ENCODE measurements at places on chromosomes 2 and 18.

DNA sequence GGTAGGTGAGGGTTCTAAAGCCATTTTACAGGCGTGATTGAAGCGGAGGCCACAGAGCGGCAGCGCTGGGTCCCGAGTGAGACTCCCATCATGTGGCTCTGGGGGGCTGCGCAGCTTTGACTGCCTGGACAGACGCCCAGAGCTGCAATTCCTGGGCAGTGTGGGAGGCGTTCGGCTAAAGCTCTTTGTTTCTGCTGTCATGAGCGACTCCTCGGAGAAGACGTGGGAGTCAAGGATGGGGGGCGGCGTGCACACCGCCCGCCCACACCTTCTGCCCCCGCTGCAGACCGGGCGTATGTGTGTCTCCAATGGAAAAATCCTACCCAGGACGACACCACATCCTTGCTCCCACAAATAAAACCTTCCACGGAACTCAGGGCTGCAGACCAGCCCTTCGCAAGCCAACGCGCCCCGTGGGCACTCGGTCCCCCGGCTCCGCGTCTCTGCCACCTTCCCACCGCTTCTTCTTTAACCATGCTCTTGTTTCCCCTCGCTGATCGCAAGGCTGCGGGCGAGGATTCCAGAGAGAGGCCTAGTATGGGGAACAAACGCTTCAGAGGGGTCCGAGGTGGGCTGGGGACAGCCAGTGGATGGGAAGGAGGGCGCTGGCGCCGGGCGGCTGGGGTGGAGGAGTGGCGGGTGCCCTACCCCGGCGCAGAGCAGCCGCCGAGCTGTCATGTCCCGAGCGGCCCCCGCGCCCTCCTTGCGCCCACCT, 680 bp upstream of the LBH start:
- peak; percentile 38 for DNase-seq

DNA sequence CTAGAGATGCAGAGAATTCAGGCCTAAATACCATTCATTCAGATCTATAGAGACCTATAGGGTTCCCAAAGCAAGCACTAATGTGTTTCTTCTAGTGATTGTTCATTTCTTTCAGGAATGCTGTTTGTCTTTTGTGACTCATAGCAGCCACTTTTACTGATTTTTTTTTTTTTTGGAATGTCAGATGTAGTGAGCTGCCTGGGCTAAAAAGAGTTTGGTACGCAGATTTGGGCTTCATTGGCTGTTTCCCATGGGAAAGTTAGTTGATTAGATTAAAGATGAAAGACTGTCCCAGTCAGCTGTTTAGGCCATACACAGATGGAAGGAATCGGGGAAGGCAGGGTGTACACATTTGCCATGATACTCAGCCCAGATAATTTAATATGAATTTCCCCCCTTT, 87.6 kb downstream of the CDC42EP3 start:
- peak; percentile 81 for DNase-seq

GRCh38 chr18:37532917-37533316, 32.7 kb downstream of the CELF4 start:
- no peak for DNase-seq

- DNase-seq, result no peak
Observed at GRCh38 chr2:80407377-80407776, 102.8 kb upstream of the LRRTM1 start.

GRCh38 chr18:47730795-47731194, 199.7 kb downstream of the SMAD2 start:
- no peak for DNase-seq

DNA sequence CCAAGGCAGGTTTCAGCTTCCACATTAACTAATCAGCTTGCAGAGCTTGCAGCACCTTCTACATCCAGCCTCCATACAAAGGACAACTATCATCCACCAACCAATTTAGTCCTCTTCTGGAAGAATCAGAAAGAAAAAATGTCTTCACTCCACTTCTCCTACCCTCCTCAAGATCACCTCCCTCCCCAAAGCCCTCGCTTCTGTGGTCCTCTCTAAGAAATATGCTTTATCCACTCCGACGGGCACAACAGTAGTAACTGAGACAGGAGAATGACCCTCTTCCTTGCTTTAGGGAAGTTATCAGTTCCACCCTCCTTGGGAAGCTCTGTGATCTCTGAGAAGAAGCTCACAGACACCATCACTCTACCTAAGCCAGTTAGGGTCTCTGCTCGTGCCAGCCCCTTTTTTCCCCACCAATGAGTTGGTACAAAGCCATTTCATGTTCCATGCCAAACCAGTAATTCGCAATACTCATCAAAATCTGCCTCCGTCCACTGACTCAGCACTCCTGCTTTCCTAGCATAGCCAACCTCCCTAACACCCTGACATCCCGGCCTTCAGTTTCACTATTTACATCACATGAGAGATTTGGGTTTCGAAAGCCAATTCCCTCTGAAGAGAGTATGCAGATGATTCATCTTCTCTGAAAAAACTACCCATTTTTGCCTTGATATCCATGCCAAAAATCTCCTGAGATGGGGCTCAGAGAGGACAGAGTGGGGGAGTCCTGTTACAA, 114.1 kb upstream of the PKDCC start:
- DNase-seq, result peak; percentile 98

DNA sequence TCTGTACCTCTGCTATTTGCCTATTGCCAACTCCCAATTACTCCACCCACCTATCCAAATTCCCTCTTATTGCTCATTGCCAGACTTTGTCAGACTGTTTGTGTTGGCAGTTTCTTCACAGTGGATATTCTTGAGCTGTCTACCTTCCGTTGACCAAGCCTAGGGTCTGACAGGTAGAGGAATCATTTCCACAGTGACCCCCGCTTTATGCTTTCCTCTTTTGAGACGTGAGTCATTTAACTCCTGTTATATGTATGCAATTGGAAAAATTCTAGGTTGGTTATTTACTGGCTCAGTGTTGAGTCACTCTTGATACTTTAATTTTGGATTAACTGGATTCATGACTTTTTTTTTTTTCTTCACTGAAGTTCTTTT, 187.7 kb downstream of the IRS1 start:
- peak; percentile 38 for DNase-seq

- no peak for DNase-seq
Observed at GRCh38 chr2:222176890-222177289, 121.9 kb downstream of the PAX3 start.

DNA sequence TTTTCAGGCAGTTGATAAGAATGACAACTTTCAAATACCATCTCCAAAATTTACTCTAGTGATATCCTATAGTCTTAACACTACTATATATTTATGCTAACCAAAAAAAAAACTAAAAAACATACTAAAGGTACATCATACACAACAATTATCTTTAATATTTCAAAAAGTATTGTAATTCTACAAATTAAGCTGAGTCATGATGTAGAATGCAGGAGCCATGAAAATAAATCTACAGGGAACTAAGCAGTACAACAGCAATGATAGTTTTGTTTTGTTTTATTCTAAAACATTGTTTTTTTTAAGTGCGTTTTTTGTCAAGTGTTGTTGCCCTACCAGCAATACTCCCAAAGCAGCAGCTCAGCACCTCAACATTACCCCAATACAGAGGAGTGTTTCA, 314.3 kb downstream of the FSIP2 start:
- no peak for DNase-seq

DNA sequence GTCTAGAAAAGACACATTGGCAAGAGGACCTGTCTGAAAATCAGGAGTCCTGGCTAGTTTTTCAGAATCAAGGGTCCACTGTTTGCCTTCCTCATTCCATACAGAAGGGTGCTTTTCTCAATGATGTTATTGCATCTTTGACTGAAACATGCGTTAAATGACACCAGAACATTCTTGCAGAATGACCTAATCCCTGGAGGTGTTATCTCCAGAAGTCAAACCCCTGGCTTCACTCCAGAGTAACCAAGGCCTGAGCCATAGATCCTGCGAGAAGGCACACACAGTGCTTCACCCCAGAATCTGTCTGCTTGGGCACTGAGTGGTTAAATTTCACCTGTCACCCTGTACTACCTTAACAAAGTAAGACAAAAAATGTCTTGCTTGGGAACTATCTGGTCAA, 1055.2 kb upstream of the FANCL start:
- DNase-seq, result no peak
